ENCODE measurements at places on chromosomes 4 and X.

DNA sequence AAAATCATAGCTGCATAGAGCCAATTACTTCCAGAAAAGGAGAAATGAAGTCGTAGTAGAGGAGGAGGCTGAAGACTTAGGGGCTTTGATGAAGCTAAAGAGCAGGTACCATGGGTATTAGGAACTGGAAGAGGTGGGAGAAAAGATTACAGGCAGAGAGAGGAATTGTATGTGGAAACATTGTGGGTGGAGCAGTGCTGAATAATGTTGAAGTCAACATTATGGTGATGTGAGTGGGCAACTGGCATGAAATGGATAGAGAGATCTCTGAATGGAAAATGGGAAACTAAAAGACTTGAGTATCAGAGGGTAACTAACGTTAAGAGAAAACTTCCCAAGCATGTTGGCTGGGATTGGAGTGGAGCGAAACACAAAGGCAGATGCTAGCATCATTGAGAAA lies 92.5 kb downstream of the AREG start:
- DNase-seq, result no peak

DNA sequence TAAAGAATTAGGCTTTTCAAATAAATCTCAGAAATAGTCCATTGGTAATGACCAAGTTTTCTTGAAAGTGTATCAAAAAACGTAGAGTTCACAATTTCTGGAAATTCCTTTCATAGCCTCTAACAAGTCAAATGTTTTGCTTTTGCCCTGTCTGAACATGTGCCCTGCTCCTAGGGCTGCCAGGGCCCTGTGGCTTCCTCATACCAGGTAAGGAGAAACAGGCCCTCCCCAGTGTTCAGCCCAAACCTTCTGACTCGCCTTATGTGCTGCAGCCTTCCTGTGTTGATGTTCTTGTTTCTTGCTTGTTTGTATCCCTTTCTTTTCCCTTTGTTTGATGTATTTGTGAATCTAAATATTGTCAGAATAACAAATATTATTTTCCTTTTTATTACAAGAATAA lies 146.1 kb upstream of the PACRGL start:
- DNase-seq, result no peak

DNA sequence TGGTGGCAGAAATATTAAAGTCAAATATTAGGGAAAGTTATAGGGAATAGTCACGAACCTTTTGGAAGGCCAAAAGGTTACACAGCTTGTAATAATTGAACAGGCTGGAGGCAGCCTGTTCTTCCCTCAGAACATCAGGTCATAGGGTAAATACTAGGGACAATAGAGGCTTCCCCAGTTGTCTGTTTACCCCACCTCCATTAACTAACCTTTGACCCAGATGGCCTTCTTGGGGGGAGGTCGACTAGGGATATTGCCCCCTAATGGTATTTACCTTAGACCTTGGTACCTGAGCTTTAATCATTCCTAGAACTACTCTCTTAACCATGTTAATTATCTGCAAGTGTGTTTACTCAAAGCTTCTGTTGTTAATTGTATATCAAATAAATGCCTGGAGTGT lies 26.0 kb downstream of the C4orf17 start:
- DNase-seq, result no peak

GRCh38 chrX:151039351-151039750 lies 56.2 kb downstream of the HMGB3 start:
- no peak for DNase-seq

- DNase-seq, result no peak
These were observed 65.6 kb downstream of the ASB9 start for GRCh38 chrX:15204130-15204751.

- peak; percentile 93 for DNase-seq
These were observed 213.1 kb upstream of the PSAPL1 start for GRCh38 chr4:7647600-7648543.

DNA sequence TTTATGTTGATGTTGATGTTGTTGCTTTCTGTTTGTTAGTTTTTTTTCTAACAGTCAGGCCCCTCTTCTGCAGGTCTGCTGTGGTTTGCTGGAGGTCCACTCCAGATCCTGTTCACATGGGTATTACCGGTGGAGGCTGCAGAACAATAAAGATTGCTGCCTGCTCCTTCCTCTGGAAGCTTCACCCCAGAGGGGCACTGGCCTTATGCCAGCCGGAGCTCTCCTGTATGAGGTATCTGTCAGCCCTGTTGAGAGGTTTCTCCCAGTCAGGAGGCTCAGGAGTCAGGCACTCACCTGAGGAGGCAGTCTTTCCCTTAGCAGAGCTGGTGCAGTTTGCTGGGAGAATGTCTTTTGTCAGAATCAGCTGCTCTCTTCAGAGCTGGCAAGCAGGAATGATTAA lies 34.7 kb downstream of the CDX4 start:
- DNase-seq, result no peak

- DNase-seq, result peak; percentile 41
These were observed 774 bp downstream of the ARMCX2 start for GRCh38 chrX:101658661-101659491.

GRCh38 chr4:64001229-64001898 lies 407.9 kb downstream of the TECRL start:
- no peak for DNase-seq

DNA sequence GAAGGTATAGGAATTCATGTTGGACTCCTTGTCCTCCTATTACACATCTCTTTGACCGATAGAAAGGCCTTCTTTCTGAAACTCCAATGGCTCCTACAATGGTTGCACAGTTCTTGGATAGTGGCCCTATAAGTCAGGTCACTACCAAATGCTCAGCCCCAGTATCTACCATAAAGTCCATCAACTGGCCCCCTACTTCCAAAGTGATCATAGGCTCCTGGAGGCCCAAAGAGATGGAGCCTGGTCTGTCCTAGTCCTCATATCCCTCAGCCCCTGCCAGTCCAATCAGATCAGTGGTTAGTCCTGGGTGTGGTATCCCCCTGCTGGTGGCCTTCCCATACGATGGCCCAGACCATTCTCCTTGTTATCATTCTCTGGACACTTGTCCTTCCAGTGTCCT lies 30.3 kb downstream of the SULT1E1 start:
- no peak for DNase-seq

DNA sequence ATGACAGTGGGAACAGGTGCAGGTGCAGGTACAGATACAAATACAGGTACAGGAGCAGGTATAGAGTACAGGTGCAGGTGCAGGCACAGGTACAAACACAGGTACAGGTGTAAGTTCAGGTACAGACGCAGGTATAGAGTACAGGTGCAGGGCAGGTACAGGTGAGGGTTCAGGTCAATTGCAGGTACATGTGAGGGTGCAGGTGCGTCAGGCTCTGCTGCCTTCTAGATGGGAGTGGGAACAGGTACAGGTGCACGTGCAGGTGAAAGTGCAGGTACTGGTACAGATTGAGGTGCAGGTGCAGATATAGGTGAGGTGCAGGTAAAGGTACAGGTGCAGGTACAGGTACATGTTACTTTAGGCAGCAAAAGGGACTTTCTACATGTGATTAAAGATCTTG lies 85.7 kb downstream of the CRLF2 start:
- DNase-seq, result no peak

DNA sequence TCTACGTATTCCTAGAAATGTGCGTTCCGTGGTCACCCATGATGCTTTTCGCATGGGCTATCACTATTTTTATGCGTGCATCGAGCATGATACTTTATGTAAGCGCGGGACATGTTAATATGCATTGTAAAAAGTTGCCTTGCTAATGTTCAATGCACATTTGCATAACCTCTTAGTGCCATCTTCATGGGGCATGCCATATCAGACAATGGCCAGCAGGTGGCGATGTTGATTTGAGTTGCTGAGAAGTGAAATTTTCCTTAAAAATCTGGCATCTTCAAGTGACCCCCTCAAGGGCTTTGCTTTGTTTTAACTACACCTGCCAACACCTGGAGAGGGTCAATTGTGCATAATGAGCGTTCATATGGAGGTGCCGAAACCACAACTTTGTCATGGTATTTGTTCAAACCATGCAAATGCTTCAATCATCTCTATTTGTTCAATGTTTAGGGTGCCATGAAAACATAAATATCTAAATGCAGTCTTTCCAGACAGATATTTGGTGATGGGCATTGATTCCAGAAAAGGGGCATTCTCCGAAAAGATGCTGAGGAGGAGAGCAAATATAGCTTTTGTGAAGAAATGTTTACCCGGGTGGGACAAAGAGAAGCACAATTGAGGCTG lies 833.9 kb upstream of the PRKX start:
- peak; percentile 39 for DNase-seq

GRCh38 chrX:111124418-111124817 lies 28.4 kb downstream of the PAK3 start:
- DNase-seq, result no peak

GRCh38 chr4:84490663-84491062 lies 8.4 kb downstream of the NKX6-1 start:
- DNase-seq, result no peak

DNA sequence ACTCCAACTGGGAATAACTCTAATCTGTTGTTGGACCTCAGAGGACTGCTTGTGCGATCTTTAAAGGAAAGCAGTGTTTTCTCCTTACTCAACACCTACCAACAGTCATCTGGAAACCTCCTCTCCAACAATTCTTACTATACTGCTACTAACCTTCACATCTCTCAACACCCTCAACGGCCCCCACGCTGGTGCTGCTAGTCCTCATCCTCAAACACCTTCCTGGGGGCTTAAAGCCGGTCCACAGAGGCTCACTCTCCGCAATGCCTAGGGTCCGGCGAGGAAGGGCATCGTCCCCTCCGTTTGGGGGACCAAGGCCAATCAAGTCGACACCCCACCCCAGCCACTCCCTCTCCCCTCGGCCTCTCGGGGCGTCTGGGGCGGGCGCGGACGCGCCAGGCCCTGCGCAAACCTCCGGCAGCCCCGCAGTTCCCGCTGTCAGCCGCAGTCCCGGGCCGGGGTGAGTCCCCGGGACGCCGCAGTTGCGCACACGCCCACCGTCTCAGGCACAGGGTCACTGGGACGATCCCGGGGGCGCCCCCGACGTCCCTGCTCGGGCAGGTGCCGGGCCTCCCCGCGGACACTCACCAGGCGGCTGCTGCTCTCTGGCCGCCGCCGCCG lies 418 bp downstream of the TAB3 start:
- DNase-seq, result peak; percentile 10

GRCh38 chr4:129738175-129738574 lies 642.2 kb downstream of the C4orf33 start:
- no peak for DNase-seq

- DNase-seq, result no peak
These were observed 5.1 kb upstream of the RBM41 start for GRCh38 chrX:107123750-107124149.

DNA sequence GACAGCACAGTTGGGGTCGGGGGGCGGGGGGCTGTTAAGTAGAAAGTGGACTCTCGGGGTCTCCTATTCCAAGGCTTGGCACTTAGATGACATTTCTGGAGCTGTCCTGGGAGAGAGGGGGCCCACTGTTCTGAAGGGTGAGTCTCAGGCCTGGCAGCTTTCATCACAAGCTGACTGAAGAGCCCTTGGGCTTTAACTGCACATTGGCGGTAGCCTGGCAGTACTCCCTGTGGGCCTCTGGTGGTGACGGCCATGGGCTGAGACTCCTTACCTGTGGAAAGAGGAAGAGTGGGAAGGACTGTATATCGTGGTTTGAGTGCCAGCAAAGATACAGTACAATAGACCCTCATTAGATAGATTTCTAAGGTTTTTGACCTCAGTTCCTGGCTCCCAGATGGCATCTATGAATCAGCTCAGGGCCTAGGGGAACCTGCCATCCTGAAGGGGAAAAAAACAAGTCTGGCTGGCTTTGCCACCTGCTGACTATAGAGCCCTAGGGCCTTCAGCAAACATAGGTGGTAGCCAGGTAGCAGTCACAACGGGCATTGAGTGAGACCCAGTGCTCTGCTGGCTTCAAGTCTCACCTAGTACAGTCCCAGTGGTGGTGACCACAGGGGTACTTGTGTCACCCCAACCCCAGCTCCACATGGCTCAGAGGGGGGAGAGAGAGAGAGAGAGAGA lies 87.9 kb downstream of the ANKRD17 start:
- DNase-seq, result no peak

GRCh38 chrX:24377195-24377594 lies 16.8 kb downstream of the SUPT20HL1 start:
- no peak for DNase-seq

DNA sequence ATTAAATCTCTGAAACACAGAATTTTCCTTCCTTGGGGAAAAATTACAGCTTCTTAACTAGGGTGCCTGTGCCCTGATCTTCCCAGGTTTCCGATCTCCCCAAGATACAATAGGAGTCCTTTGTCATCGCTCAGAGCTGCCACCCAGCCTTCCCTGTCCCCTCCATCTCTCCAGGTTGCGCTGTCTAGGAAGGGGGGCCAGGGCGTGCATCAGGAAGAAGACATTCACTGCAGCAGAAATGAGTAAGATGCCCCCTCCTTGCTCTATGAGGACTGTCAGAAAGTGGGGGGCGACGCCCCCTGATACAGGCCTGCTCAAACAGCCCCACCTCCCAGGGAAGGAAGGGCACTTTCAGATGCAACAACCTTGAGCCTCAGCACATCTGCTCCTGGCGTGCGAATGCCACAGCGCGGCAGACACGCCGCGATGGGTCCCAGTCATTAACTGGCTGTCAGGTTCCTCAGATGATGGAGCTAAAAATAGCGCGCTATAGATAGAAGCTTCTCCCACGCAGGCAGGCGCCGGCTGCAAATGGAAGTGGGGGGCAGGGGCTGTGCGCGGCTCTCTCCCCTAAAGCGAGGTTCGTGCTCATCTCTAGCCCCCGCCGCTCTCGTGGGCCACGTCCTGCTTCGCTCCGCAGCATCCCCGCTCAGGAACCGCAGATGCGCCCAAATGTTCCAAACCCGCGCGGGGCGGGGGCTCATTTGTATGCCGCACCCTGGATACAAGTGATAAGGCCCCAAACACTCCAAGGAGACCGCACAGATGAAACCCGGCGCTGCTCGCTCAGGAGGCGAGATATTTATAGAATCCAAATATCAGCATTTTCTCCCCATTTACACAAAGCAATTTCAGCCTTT lies 57.6 kb upstream of the LGI2 start:
- DNase-seq, result peak; percentile 35

GRCh38 chr4:105122350-105122749 lies 24.3 kb upstream of the TET2 start:
- DNase-seq, result no peak

- DNase-seq, result no peak
These were observed 71.7 kb downstream of the ENOX2 start for GRCh38 chrX:130831347-130831722.

GRCh38 chrX:32987142-32987541 lies 224.2 kb downstream of the DMD start:
- DNase-seq, result no peak

DNA sequence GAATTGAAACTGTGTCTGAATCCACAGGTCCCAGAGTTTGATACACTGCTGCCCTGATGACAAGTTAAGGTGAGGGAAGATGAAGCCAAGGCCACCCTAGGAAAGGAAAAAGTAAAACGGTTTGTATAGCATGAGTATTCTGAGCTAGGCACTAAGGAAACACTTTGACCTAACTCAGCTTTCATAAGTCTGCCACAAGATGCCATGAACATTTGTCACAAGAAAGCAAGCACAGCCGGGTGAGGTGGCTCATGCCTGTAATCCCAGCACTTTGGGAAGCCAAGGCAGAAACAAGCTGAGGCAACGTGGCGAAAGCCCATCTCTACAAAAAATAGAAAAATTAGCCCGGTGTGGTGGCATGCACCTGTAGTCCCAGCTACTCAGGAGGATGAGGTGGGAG lies 34.2 kb downstream of the ELOVL6 start:
- no peak for DNase-seq

GRCh38 chr4:47278631-47279030 lies 184.9 kb downstream of the COMMD8 start:
- DNase-seq, result no peak

GRCh38 chr4:187726485-187726884 lies 269.1 kb upstream of the ZFP42 start:
- DNase-seq, result no peak

- no peak for DNase-seq
These were observed 73.1 kb downstream of the FBXO8 start for GRCh38 chr4:174210354-174210753.
